ENCODE measurements at places on chromosomes 7 and 10. TPM values are rescaled to one million over a fixed set of nuclear protein-coding genes. Genes with fewer than 3 reads are reported as not detected.

DNA sequence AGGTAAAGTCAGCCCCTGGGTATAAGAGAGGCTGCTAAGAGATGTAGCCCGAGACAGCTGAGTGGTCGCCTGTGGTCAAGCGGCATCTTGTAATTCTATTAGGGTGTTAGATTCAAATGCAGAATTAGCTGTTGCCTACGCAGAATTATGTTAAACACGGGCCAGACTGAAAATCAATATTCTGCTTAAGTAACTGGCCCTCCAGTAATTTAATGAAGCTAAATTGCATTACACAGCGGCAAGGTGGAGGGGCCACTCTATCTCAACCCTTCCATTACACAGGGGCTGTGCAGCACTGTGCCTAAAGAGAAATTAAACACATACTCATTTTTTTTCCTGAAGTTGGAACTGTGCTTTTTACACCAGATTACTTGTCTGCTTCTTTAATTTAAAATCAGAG is 448.5 kb upstream of the MGMT start:
- DNase-seq, result no peak

DNA sequence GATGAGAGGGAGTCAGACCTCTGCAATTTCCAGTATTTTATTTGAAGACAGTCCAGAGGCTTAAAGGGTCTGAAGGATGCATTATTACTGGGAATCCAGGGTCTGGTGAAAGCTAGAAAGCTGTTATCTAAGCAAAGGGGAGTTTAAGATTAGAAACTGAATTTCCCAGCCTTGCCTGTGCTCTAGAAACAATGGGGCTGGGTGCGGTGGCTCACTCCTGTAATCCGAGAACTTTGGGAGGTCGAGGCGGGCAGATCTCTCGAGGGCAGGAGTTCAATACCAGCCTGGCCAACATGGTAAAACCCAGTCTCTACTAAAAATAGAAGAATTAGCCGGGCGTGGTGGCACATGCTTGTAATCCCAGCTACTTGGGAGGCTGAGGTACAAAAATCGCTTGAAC is 71.5 kb upstream of the ANLN start:
- DNase-seq, result peak; percentile 51

Gene CDHR1
- 0.03 TPM for total RNA-seq

GRCh38 chr10:31134311-31134952 is 102.8 kb upstream of the ZNF438 start:
- peak; percentile 81 for DNase-seq

- no peak for DNase-seq
Observed at GRCh38 chr7:26526265-26526587, 234.6 kb downstream of the SNX10 start.

DNA sequence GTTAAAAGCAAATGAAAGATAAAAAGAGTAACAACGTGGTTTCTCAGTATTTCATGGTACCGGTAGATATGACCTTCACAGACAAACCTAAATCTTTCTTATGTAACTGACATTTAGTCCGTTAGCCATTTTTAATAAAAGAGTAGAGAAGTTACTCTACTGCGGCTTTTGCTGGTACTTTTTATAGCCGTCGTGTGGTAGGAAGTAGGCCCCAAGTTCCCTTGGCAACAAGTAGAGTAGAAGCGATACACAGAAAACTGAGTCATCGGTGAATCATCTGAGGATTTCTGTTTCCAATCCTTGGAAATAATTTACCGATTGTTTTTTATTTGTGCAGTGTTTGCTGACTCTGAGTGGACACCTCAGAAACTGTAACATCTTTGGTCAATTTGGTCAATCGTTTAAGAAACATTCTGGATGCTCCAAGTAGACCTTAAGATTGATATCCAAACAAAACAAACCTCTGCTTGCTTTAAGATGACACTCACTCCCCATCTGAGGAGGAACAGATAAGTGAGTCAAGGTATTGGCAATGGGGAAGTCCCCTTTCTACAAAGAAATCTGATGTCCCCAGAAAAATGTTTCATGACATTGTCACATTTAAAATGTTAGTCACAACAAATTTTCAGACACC is 63.9 kb upstream of the AHR start:
- peak; percentile 91 for DNase-seq

Gene PRKCQ
- total RNA-seq, result not detected

Gene VSTM2A
- total RNA-seq, result not detected

Gene FAM24B
- total RNA-seq, result 11.7 TPM

- DNase-seq, result no peak
Observed at GRCh38 chr10:72085864-72086465, 2.4 kb downstream of the SPOCK2 start.

- DNase-seq, result no peak
Observed at GRCh38 chr10:29257106-29257783, 31.6 kb upstream of the LYZL1 start.

DNA sequence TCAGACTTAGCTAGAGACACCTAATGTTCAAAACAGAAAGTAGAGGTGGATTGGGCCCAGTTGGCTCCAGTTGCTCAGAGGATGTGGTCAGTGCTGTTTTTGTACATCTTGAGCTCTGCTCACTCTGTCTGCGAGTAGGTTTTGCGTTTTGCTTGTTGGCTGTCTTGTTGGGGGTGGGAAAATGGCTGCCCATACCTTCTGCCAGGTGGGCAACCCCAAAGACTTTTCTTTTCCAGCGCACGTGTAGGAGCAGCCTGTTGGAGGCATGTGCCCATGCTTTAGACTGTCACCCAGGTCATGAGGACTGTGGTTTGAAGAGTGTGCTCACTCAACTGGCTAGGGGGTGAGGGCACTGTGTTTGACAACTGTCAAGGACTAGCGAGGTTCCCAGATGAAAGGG is 73.9 kb downstream of the KAT6B start:
- no peak for DNase-seq

DNA sequence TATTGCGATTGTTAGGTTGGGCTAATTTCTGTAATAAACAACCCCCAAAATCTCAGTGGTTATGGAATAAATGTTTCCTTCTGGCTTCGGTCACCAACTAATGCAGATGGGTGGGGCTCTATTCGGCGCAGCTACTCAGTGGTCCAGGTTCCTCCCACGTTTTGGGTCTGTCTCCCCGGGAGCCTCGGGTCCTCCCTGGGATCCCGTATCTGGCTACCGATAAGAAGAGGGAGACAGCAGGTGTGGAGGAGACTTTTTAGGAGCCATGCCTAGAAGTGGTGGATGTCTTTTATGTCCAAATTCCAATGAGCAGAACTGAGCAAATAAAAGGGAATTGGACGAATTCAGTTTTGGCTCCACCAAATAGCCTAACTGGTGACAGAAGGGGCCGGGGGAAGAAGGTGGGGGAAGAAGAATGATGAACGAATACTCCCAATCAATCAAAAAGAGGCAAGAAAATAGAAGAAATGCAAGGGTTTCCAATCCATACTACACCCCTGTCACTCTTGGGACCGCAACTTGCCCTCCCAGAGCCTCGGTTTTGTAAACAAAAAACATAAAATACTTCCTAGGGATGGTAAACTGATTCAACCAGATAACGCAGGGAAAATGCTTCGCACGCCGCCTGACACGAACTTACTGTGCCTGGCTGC is 498 bp upstream of the C10orf53 start:
- DNase-seq, result no peak

GRCh38 chr7:133662276-133662675 is 409.4 kb downstream of the EXOC4 start:
- DNase-seq, result no peak

Gene NUB1
- 50.7 TPM for total RNA-seq

All from SJSA1 (cell line).